ENCODE measurements at places on chromosomes 4 and X.

- DNase-seq = no peak
Observed at GRCh38 chrX:145735036-145735435, 82.6 kb upstream of the SLITRK2 start.

- DNase-seq = no peak
Observed at GRCh38 chr4:140969296-140969695, 164.0 kb downstream of the RNF150 start.

DNA sequence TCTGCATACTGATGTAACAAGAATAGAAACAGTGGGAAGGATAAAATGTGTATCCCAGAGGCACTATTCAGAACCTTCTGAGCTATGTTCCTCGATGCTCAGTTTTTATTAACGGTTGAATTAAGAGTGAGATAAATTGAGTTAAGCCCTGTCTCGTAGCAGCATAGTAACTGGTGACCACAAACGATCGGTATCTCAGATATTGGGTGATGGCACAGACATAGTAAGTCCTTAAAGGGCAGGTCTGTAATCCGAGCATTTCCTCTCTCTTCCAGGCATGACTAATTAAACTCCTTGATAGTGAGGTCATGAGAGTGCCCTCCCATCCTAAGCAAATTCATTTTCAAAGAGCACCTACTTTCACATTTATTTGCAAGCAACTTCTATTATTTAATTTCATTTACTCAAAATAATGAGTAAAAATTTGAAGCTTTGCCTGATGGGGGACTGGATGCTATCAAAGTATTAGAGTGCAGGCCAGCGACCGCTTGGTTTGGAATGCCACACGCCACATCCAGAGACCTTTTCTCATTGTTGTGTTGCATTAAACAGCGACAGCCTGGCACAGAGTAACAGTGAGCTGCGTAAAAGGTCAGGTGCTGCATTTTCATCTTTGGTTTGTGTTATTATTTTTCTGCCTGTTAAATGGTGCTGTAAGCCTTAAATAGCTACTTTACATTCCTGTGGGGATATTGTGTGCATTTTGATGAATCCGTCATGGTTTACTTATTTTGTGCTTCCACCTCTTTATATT, 101.9 kb downstream of the PCDH7 start:
- DNase-seq = peak; percentile 18

DNA sequence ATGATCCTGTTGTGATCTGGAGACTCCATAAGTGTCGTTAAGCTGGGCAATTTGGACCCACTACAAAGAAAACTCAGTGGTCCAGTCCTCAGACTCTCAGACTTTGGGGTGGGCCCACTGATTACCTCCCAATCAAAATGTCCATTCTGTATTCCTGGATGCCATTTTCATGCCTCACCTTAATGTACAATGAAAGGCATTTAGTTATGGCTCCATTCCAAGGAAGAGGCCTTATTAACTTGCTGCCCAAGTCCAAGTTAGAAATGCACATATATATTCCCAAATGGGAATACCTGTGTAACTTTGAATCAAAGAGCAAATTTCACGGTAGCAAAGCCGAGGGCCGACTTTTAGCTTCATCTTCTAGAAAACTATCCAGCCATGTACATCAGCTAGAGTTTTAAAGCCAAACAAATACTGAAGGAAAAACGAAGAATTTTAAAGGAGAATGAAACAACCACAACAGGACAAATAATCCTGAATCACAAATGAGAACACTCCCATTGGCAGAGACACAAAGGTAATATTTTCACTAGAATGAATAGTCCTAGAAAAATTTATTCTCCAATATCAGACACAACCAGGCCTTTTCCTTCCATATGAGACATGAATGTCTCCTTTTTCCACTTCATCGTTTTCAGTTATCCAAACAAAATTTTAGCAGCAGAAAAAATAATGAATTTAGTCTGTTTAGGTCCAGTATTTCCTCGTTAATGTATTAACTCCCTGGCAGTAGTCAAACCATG, 63.7 kb upstream of the HHIP start:
- no peak for DNase-seq

GRCh38 chrX:9538544-9539045, 73.7 kb downstream of the TBL1X start:
- DNase-seq = no peak

GRCh38 chr4:42600578-42600977, 56.3 kb downstream of the ATP8A1 start:
- no peak for DNase-seq

GRCh38 chrX:71098302-71098701, 2.7 kb downstream of the FOXO4 start:
- DNase-seq = no peak

GRCh38 chr4:184782731-184783373, 42.9 kb downstream of the ACSL1 start:
- no peak for DNase-seq

- DNase-seq = no peak
Observed at GRCh38 chr4:83758285-83758684, 222.4 kb downstream of the GPAT3 start.

DNA sequence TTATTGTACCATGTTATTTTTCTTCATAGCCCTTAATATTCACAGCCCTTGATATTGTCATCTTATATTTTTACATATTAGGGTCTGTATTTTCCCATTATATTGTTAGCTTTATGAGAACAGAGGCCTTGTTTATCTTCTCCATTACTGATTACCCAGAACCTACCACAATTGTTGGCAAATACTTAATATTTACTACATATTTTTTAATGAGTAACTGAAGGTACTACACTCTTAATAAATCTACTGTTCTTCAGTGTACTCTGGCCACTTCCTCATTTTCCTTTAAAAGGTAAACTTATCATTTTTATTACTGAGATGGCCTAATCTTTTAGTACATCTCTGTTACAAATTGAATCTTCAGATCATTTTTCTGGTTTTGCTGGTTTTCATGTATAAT, 133.5 kb downstream of the COL4A5 start:
- no peak for DNase-seq

- no peak for DNase-seq
Observed at GRCh38 chr4:78561677-78562076, 10.1 kb downstream of the ANXA3 start.

DNA sequence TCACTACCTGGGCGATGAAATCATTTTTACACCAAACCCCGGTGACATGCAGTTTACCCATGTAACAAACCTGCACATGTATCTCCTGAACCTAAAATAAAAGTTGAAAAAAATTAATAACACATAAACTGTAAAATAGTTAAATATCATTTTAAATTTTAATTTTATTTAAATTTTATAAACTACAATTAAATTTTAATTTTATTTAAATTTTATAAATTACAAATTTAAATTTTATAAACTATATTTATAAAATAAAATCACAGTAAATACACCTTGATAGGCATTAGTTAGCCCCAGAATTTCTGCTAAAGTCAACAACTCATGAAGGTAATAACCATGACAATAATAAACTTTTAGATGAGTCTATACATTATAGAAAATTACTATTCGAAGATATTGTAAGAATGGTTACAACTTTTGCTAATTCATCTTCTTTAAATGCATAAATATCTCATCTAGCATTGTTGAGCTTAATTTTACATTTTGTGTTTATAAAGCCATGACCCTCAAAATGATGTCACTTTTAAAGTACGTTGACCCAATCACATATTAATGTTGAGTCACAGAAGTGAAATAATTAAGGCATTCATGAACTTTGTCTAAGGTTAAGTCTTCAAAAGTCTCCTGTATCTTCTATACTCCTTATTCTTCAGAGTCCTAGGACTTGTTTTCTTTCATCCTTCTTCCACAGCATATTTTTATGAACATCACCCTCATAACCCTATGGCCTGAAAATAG, 755.8 kb upstream of the LCORL start:
- DNase-seq = no peak

- DNase-seq = no peak
Observed at GRCh38 chr4:74096265-74096980, 2.6 kb downstream of the CXCL2 start.

DNA sequence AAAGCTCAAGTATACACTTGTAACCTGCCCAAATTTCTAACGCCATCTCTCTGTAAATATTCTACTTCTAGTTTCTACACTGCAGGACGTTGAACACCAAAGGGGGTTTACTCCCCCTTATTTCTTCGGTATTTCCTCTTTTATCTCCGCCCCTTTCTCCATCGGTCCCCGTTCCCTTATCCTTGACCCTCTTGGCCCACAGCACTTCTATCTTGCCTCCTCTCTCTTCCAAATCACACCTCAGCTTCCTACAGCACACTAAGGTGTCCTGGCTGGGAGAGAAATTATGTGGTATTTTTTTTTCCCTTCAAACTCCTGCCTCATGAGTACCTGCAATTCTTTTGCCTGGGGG, 715 bp downstream of the ZMAT1 start:
- DNase-seq = peak; percentile 6

DNA sequence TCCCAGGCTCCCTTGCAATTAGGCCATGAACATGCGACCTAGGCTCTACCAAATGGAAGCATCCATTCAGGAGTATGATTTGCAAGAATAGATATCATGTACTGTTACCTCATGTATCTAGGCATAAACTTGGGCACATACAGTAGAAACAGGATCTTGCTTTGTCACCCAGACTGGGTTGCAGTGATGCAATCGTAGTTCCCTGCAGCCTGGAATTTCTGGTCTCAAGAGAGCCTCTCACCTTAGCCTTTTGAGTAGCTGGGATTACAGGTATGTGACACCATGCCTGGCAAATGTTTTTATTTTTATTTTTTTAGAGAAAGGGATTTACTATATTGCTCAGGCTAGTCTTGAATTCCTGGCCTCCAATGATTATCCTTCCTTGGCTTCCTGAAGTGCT, 994.2 kb downstream of the ADGRL3 start:
- DNase-seq = no peak

GRCh38 chr4:95129821-95130311, 372.1 kb downstream of the BMPR1B start:
- no peak for DNase-seq

GRCh38 chr4:55138367-55138766, 13.0 kb upstream of the KDR start:
- DNase-seq = no peak

DNA sequence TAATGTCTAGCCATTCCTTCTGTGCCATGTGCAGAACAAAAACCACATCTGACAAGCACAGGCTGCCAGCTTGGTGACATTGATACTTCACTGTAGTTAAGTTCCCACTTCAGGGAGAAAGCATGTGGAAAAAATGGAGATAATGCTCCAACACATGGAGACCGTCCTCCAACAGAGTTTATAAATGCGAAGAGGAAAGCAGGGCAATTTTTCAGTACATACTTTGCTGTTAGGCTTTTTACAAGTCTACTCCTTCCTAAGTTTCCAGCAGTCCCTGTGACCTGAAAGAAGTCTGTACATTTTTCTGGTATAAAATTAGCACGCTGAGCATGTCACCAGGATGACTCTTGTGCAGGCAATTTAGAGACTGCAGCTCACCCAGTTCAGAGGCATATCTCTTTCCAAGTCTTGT, 766.9 kb upstream of the IGFBP7 start:
- no peak for DNase-seq

DNA sequence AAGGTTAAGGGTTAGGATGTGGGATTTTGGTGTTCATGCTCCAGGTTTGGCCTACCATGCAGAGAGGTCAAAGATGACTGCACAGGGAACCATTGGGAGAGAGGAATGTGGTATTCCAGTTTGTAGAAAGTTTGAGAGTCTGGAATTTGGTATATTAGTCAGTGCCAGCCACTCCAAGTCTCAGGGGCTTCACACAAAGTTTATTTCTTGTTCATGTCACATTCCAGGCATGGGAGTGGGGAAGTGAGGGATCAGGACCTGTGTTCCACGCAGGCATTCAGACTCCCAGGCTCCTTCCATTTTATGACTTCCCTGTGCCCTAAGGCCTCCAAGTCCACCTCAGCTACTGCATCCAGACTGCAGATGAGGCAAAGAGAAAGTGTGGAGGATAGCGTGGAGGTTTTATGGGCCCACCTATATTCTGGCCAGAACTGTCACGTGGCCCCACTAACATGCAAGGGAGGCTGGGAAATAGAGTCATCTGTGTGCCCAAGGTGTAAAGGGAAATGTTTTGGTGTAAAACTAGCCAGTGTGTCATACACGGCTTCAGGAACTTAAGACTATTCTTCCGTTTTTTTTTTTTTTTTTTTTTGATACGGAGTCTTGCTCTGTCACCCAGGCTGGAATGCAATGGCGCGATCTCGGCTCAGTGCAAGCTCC, 140.6 kb upstream of the SCML1 start:
- no peak for DNase-seq

DNA sequence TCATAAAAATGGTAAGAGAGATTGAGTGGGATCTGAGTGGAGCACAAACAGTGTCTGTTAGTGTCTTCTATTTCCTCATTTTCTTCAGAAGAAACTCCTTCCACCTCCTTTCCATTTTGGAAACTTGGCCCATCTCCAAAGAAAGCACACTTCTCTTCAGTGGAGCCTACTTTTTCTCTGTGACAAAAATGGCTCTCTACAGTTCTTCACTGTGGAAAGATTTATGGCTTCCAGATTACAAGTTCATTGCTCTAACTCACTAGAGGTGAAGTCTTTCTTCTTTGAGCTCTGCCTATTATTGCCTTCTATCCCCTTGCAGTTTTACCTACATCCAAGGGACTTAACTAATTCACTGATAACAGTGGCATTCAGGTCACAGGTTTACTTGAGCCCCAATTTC, 325.8 kb downstream of the ANTXR2 start:
- DNase-seq = no peak

DNA sequence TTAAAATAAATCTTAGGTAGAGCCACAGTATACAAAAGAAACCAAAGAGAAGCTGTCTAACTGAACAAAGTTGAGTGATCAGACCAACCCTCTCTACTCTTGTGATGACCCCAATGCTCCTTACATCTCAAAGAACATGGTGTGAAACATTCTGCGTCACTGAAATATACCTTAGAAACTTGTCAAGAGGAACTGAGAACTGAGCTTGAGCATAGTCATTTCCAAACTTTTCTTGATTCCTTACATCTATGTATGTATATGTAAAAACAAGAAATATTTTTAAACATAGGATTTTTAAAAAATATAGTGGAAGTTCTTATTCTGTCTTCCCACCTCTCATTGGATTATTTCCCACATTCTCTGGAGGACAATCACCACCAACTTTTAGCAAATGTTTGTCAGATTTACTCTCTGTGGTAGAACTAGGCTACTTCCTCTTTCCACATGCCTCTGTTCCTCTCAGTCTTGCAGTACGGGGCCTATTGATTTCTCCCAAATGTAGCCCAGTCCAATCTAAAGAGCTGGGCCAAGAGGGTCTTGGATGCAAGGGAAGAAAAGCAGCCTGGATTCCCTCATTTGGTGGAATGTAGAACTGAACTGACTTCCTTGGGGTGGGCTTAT, 98.2 kb upstream of the HHIP start:
- no peak for DNase-seq

GRCh38 chr4:82998898-82999297, 11.7 kb downstream of the LIN54 start:
- DNase-seq = no peak

GRCh38 chrX:276581-277201, 4.5 kb upstream of the PLCXD1 start:
- no peak for DNase-seq

- DNase-seq = no peak
Observed at GRCh38 chrX:154751669-154752271, 893 bp upstream of the GAB3 start.

GRCh38 chrX:10781847-10782530, 161.6 kb upstream of the MID1 start:
- no peak for DNase-seq

Data from iPS-NIHi11 (cell line).